ENCODE measurements at places on chromosomes 2 and 18.

- no peak for DNase-seq
Observed at GRCh38 chr2:179569831-179570233, 291.6 kb downstream of the ZNF385B start.

- DNase-seq, result no peak
Observed at GRCh38 chr2:237066396-237066795, 19.3 kb upstream of the COPS8 start.

GRCh38 chr2:21763501-21763900, 639.7 kb downstream of the TDRD15 start:
- no peak for DNase-seq

- DNase-seq, result no peak
Observed at GRCh38 chr2:42971947-42972736, 179.8 kb upstream of the HAAO start.

DNA sequence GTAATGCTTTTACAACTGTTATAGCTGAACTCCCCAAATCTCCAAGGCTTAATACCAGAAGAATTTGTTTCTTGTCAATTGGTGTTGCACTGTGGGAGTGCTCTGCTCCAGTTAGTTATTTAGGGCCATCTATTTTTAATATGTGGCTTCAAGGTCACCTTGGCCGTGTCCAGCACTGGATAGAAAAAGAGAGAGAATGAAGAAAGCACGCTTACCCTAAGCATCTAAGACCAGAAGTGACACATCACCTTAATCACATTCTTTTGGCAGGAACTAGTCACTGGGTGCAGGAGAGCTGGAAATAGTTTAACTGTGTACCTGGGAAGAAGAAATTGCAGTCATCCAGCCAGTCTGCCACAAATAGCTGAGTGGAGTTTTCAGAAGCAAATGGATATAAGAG, 78.8 kb downstream of the VWC2L start:
- DNase-seq, result no peak

GRCh38 chr2:202989749-202990148, 24.9 kb upstream of the NBEAL1 start:
- no peak for DNase-seq

- DNase-seq, result no peak
Observed at GRCh38 chr2:46379213-46380037, 82.2 kb downstream of the EPAS1 start.

GRCh38 chr2:204776781-204777559, 231.7 kb downstream of the PARD3B start:
- no peak for DNase-seq

DNA sequence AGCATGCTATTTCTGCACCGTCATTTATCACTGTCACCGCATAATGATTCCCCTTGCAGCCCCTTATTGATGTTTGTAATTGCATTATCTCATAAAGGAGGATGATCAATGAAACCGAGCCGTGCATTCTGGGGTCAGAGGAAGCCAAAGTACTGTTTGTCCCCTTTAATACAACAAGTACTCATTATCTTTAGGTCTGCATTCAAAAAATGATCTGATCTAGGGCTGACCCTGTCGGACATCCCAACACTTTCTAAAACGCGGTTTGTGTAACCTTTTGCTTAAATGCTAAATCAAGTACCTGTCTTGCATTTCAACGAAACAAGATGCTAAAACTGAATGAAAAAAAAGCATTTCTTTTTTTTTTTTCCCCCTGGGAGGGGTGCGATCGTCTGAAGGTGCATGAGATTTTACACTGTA, 143.8 kb downstream of the MEIS1 start:
- DNase-seq, result no peak

DNA sequence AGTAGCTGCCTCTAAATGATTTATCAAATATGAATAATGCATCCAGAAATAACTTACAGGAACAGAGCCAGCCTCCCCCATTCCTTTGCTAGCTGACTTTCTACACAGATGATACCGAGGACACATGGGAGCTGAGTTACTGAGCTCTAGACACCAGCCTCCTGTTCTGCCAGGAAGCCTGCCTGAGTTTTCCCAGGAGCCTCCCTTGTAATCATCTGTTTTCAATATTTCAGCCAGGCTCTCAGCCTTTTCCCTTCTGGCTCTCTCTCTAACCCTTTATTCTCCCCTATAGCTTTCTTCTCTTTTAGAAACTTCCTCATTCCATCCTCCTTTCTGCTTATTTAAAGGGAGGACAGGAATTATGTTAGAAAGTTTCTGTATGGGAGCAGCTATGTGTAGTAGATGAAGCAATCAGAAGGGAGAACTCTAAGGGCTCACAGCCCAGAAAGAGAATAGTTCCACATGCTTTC, 911.6 kb downstream of the TDRD15 start:
- no peak for DNase-seq

Measured in RKO (cell line).